ENCODE measurements at places on chromosomes 5 and 9. TPM values are rescaled to one million over a fixed set of nuclear protein-coding genes. Genes with fewer than 3 reads are reported as not detected.

The PCDHGC5 gene
- 0.06 TPM for total RNA-seq

The RPL37 gene
- 179 TPM for total RNA-seq

- DNase-seq, result no peak
Observed at GRCh38 chr9:13369431-13369830, 89.9 kb upstream of the MPDZ start.

- DNase-seq, result no peak
Observed at GRCh38 chr9:85157772-85158171, 488.2 kb downstream of the NTRK2 start.
